ENCODE measurements at places on chromosomes 6 and 20. TPM values are rescaled to one million over a fixed set of nuclear protein-coding genes. Genes with fewer than 3 reads are reported as not detected.

BPI gene
- total RNA-seq, result not detected

DNA sequence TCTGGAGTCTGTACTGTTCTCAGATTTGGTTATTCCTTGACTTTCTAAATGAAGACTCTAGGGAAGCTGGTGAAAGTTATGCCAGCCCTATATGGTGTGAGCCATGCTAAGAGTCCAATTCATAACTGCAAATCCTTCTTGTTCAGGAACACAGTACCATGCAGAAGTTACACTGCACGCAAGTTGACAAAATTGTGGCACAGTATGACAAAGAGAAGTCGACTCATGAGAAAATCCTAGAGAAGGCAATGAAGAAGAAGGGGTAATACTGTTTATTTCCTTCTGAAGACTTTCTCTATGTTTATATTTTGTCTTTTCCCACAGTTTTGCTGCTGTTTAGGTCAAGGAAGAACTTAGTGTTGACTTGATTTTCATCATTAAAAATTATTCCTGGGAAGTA is 61.2 kb upstream of the LAMP5 start:
- H3K4me1 ChIP-seq, result no peaks in the 10 kb centered on the region
- no peak for DNase-seq
- no peaks in the 10 kb centered on the region for H3K36me3 ChIP-seq
- H3K27ac ChIP-seq, result no peak overlapping the region
- H3K4me3 ChIP-seq, result no peak overlapping the region

DNA sequence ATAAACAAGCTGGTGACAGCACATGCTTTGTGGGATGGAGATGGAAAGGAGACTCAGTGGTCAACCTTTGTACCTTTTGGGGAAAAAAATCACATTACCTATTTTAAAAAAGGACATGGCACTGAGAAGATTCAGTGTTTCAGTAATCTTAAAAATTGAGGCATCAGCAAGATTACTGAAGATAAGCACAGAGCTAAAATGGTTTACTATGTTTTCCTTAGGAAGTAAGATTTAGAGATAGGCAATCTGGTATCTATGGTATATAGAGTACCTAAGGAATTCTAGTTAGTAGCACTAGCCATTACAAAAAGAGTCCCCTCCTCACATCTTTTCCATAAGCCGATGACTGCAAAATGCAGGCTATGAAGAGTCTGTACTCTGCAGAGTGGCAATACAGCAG is 35.7 kb downstream of the TOMM6 start:
- H3K4me3 ChIP-seq, result no peak overlapping the region
- H3K4me1 ChIP-seq, result no peaks in the 10 kb centered on the region
- DNase-seq, result no peak
- no peaks in the 10 kb centered on the region for H3K36me3 ChIP-seq

- no peak overlapping the region for H3K27ac ChIP-seq
- no peak for DNase-seq
- no peaks in the 10 kb centered on the region for H3K4me1 ChIP-seq
- H3K4me3 ChIP-seq, result no peak overlapping the region
- no peaks in the 10 kb centered on the region for H3K36me3 ChIP-seq
- no peaks in the 10 kb centered on the region for H3K27me3 ChIP-seq
These were observed 43.0 kb upstream of the CCR6 start for GRCh38 chr6:167079853-167080297.

- H3K4me3 ChIP-seq, result no peak overlapping the region
- no peak overlapping the region for H3K27ac ChIP-seq
- no peaks in the 10 kb centered on the region for H3K4me1 ChIP-seq
- H3K27me3 ChIP-seq, result no peaks in the 10 kb centered on the region
These were observed 183.7 kb downstream of the UNC5CL start for GRCh38 chr6:40855168-40855880.

DNA sequence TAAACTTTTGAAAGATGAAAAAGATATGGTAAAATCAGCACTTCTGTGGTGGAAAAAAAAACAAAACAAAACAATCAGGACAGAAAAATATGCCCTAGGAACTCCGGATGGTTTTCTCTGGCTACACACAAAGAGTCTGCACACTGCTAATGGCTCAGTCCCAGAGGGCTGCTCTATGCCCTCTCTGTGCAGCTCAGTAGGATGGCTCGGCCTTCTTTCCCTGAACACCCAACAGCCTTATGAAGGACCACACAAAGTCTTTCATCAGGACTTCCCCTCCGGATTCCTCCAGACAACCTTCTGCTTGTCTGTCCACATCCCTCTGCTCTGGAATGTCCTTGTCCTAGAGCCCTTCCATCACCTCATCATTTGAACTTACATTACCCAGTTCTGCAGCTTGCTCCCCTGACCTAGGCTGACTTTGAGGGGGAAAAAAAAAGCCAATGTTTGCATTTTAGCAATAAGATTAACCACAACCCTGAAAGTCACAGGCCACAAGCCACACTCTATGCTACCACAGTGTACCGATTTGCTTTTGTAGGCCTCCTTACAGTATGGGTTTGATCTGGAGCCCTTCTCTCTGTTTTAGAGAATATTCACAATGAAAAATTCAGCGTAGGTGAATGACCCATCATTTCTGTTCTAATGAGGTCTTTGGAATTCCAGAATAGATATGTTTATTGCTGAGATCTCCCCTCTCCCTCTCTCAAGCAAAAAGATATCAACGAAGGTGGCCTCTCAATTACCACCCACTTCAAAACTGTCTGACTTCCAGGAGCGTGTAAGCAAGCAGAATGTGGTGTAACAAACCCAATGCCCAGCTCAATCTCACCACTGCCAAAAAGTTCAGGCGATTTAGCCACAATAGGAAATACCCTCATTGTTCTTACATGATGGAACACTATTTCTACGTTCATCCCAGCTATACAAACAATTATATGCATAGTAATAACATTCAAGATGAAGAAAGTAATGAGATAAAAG is 164.0 kb downstream of the GMDS start:
- no peak overlapping the region for H3K4me3 ChIP-seq
- H3K4me1 ChIP-seq, result no peaks in the 10 kb centered on the region
- DNase-seq, result no peak

GRCh38 chr6:116411284-116411623 is 40.5 kb downstream of the DSE start:
- peaks cover 5% of the 10 kb centered on the region for H3K4me1 ChIP-seq
- no peak for DNase-seq
- H3K27me3 ChIP-seq, result no peaks in the 10 kb centered on the region
- peaks cover 3% of the 10 kb centered on the region for H3K36me3 ChIP-seq
- no peak overlapping the region for H3K27ac ChIP-seq

GRCh38 chr6:24997231-24997630 is 61.5 kb upstream of the RIPOR2 start:
- no peak for DNase-seq
- H3K4me1 ChIP-seq, result no peaks in the 10 kb centered on the region
- no peaks in the 10 kb centered on the region for H3K36me3 ChIP-seq
